ENCODE measurements at places on chromosomes 5 and 9. TPM values are rescaled to one million over a fixed set of nuclear protein-coding genes. Genes with fewer than 3 reads are reported as not detected.

NINJ1 gene
- 29.5 TPM for total RNA-seq

CCL19 gene
- not detected for total RNA-seq

DNA sequence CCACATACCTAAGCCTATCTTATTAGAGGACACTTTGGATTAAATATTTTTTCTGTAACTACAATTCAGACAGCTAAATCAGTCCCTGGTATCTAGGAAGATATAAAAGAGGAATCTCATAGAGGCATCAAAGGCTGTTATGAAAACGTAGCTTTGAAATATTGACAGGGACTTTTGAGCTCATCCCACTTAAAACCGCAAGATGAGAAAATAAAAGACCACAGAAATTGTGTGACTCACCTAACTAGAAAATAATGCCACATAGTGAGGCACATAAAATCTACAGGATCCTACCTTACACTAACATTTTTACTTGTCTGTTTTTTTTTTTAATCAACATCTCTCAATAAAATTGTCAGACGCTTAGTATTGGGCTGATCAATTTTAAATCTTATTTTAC, 686.5 kb upstream of the COX7C start:
- no peaks in the 10 kb centered on the region for H3K4me1 ChIP-seq
- H3K4me3 ChIP-seq, result no peak overlapping the region
- no peak overlapping the region for H3K27ac ChIP-seq
- no peaks in the 10 kb centered on the region for H3K36me3 ChIP-seq
- H3K27me3 ChIP-seq, result no peaks in the 10 kb centered on the region

- H3K27me3 ChIP-seq, result no peaks in the 10 kb centered on the region
- peaks cover 8% of the 10 kb centered on the region for H3K4me1 ChIP-seq
- DNase-seq, result no peak
- H3K4me3 ChIP-seq, result no peak overlapping the region
- H3K36me3 ChIP-seq, result peaks cover 15% of the 10 kb centered on the region
Observed at GRCh38 chr5:95889076-95889475, 66.5 kb upstream of the GLRX start.

DNA sequence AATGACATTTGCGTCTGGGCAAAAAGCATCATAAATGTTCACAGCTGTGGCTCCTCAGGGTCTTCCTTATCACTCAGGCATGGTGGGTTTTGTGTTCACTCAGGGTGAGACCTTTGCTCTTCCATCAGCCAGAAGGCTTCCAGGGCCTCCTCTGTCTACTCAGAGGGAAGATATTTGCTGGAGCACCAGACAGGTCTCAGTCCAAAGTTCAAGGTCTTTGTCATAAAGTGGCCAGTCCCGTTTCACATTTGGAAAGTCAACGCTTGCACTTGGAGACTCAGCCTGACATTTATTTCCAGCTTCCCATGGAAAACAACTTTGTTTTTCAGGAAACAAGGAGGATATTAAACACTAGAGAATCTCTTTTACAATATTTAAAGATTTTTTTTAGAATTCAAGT, 12.2 kb upstream of the CARTPT start:
- H3K4me3 ChIP-seq, result no peak overlapping the region
- H3K27me3 ChIP-seq, result peaks cover 30% of the 10 kb centered on the region
- H3K4me1 ChIP-seq, result no peaks in the 10 kb centered on the region
- no peaks in the 10 kb centered on the region for H3K36me3 ChIP-seq
- H3K27ac ChIP-seq, result no peak overlapping the region

GRCh38 chr5:141772281-141772680, 90.3 kb upstream of the ARAP3 start:
- no peaks in the 10 kb centered on the region for H3K27me3 ChIP-seq
- no peak overlapping the region for H3K4me3 ChIP-seq
- no peak overlapping the region for H3K27ac ChIP-seq
- no peaks in the 10 kb centered on the region for H3K4me1 ChIP-seq

- no peak overlapping the region for H3K27ac ChIP-seq
- H3K36me3 ChIP-seq, result no peaks in the 10 kb centered on the region
- no peak for DNase-seq
- peaks cover 4% of the 10 kb centered on the region for H3K27me3 ChIP-seq
- no peaks in the 10 kb centered on the region for H3K4me1 ChIP-seq
- no peak overlapping the region for H3K4me3 ChIP-seq
Observed at GRCh38 chr5:57770039-57770438, 287.4 kb upstream of the ACTBL2 start.

- peaks cover under 1% of the 10 kb centered on the region for H3K4me1 ChIP-seq
- DNase-seq, result no peak
- H3K27me3 ChIP-seq, result peaks cover 3% of the 10 kb centered on the region
- H3K27ac ChIP-seq, result no peak overlapping the region
- no peaks in the 10 kb centered on the region for H3K36me3 ChIP-seq
Observed at GRCh38 chr9:131330814-131331600, 41.5 kb downstream of the PLPP7 start.

GRCh38 chr9:11269036-11269435, 656.2 kb upstream of the PTPRD start:
- no peak for DNase-seq
- no peak overlapping the region for H3K4me3 ChIP-seq
- H3K36me3 ChIP-seq, result no peaks in the 10 kb centered on the region
- no peak overlapping the region for H3K27ac ChIP-seq
- H3K4me1 ChIP-seq, result no peaks in the 10 kb centered on the region
- no peaks in the 10 kb centered on the region for H3K27me3 ChIP-seq

DNA sequence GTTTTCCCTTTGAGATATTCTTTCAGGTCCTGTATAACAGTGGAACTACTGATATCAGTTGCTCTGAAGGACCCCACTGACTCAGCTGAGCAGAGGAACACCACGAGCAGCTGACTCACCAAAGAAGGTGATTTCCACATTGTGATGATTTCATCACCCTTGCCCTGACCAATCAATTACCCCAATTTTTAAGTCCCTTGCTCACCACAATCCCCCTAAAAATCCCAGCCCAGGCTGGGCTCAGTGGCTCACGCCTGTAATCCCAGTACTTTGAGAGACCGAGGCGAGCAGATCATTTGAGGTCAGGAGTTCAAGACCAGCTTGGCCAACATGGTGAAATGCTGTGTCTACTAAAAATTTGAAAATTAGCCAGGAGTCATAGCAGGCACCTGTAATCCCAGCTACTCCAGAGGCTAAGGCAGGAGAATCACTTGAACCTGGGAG, 125.3 kb upstream of the ABCA1 start:
- peak overlapping the region; percentile 63 for H3K27ac ChIP-seq
- H3K27me3 ChIP-seq, result no peaks in the 10 kb centered on the region
- H3K36me3 ChIP-seq, result peaks cover 9% of the 10 kb centered on the region
- H3K4me3 ChIP-seq, result no peak overlapping the region

GRCh38 chr9:76198336-76198735, 195.9 kb downstream of the RFK start:
- no peak for DNase-seq
- H3K36me3 ChIP-seq, result no peaks in the 10 kb centered on the region
- no peak overlapping the region for H3K4me3 ChIP-seq
- no peaks in the 10 kb centered on the region for H3K27me3 ChIP-seq

- no peak overlapping the region for H3K27ac ChIP-seq
- no peaks in the 10 kb centered on the region for H3K36me3 ChIP-seq
- no peak for DNase-seq
- H3K4me1 ChIP-seq, result peaks cover 6% of the 10 kb centered on the region
- H3K27me3 ChIP-seq, result no peaks in the 10 kb centered on the region
Observed at GRCh38 chr9:116471093-116471906, 215.8 kb upstream of the TRIM32 start.

GRCh38 chr5:179994583-179995323, 76.8 kb downstream of the RNF130 start:
- no peaks in the 10 kb centered on the region for H3K4me1 ChIP-seq
- no peaks in the 10 kb centered on the region for H3K27me3 ChIP-seq
- H3K27ac ChIP-seq, result no peak overlapping the region
- no peak for DNase-seq
- no peak overlapping the region for H3K4me3 ChIP-seq
- no peaks in the 10 kb centered on the region for H3K36me3 ChIP-seq

- H3K27me3 ChIP-seq, result peaks cover 2% of the 10 kb centered on the region
- no peaks in the 10 kb centered on the region for H3K4me1 ChIP-seq
- no peak for DNase-seq
- H3K4me3 ChIP-seq, result no peak overlapping the region
- no peaks in the 10 kb centered on the region for H3K36me3 ChIP-seq
Observed at GRCh38 chr5:94153736-94154450, 412.5 kb upstream of the POU5F2 start.

- DNase-seq, result no peak
- no peak overlapping the region for H3K27ac ChIP-seq
- peaks cover 11% of the 10 kb centered on the region for H3K27me3 ChIP-seq
- H3K4me1 ChIP-seq, result no peaks in the 10 kb centered on the region
- no peak overlapping the region for H3K4me3 ChIP-seq
- H3K36me3 ChIP-seq, result no peaks in the 10 kb centered on the region
Observed at GRCh38 chr5:1746371-1747078, 53.1 kb downstream of the MRPL36 start.

DNA sequence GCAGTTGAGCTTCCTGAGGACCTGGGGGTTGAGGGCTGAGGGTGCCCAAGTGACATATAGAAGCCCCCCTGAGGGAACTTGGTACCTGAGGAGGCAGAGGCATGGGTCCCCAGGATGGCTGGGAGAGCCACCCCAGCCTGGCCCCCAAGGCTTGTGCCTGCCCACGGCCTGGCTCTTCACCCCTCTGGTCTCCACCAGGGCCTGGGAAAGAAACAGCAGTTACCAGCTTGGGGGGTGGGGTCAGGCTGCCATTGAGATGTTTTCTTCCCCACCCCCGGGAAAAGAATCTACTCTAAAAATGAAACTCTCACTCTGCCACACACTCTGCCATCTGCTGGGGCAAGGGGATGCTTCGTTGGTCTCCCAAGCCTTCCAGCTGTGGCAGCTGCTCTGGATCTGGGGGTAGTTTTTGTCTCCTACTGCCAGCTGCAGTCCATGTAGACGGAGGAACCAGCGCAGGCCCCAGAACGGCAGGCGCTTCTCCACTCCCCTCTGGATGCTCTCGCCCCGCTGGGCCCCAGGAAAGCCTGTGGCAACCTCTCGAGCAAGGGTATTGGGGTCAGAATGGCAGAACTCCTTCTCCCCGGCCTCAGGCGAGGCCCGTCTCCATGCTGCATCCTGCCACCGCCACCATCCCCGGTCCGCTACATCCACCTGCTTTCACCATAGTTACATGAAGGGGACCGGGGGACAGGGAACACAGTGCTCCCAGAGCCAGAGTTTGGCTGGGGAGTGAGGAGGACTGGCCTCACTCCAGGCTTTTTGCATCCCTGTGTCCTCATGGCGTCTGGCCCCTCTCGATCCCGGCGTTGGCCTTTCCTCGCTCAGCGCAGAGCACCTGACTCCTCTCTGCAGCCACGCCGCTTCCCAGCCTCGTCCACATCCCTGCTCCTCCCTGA, 123.5 kb downstream of the DAB2IP start:
- H3K36me3 ChIP-seq, result no peaks in the 10 kb centered on the region
- H3K27me3 ChIP-seq, result peaks cover 3% of the 10 kb centered on the region
- no peak for DNase-seq

GRCh38 chr5:140565780-140566095, 1.1 kb downstream of the SLC35A4 start:
- H3K4me1 ChIP-seq, result peaks cover 68% of the 10 kb centered on the region
- H3K27me3 ChIP-seq, result no peaks in the 10 kb centered on the region
- DNase-seq, result no peak
- peak overlapping the region; percentile 94 for H3K4me3 ChIP-seq

DNA sequence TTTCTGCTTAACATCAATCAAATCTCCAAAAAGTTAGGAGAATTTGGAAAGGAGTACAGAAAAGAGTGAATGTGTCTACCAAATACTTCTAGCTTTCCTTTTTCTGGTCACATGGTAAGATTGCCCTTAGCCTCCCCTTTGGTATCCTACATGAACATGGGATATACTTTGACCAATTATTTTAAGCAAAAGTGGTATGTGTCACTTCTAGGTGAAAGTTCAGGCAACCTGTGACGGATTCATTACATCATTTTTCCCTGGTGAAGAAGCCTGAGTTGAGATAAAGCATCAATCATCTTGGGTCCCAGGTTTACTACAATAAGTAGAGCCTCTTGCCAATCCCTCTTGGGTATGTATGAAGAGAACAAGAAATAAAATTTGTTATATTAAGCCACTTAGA, 419.2 kb downstream of the PDE4D start:
- no peaks in the 10 kb centered on the region for H3K4me1 ChIP-seq
- DNase-seq, result no peak
- no peaks in the 10 kb centered on the region for H3K36me3 ChIP-seq
- H3K4me3 ChIP-seq, result no peak overlapping the region
- H3K27me3 ChIP-seq, result peaks cover 4% of the 10 kb centered on the region
- H3K27ac ChIP-seq, result no peak overlapping the region

GRCh38 chr5:132079619-132080018, 6.0 kb downstream of the CSF2 start:
- no peak overlapping the region for H3K4me3 ChIP-seq
- DNase-seq, result no peak
- no peaks in the 10 kb centered on the region for H3K36me3 ChIP-seq
- peaks cover 53% of the 10 kb centered on the region for H3K4me1 ChIP-seq

F2RL1 gene
- total RNA-seq, result 0.89 TPM

SIT1 gene
- 195 TPM for total RNA-seq

DNA sequence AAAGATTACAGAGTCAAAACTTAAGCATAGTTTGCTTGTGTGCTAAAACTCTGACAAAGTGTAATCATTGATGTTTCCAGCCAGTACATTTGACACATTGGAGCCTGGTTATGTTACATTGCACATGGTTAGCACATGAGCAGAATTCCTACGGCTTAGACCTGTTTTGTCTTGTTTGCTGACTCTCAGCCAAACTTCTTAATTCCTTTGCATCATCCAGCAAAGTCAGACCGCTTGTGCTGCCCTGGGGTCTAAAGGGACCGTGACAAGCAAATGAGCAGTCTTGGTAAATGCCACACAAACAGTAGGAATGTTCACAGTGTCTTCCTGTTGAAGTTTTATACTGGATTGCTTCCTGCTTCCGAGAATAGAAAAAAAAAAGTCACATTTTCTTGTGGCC, 72.0 kb upstream of the ENTREP1 start:
- no peaks in the 10 kb centered on the region for H3K4me1 ChIP-seq
- H3K27me3 ChIP-seq, result no peaks in the 10 kb centered on the region
- no peak overlapping the region for H3K4me3 ChIP-seq
- H3K27ac ChIP-seq, result no peak overlapping the region

DNA sequence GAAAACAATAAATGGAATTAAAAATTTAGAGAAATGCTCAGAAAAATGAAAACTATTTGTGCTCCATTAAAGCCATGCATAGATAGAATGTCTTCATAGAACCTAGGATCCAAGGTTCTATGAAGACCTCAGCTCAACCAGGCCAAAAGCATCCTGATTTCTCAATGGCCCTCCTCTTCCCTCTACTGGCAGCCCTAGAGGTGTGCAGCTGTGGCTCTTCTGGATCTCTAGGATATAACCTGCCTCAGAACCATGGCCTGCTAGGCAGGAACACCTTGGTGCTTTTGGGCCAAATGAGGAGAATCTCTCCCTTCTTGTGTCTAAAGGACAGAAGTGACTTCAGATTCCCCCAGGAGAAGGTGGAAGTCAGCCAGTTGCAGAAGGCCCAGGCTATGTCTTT, 15.1 kb downstream of the IFNA1 start:
- no peaks in the 10 kb centered on the region for H3K4me1 ChIP-seq
- H3K27ac ChIP-seq, result no peak overlapping the region
- DNase-seq, result peak; percentile 34
- no peak overlapping the region for H3K4me3 ChIP-seq
- no peaks in the 10 kb centered on the region for H3K36me3 ChIP-seq
- peaks cover 29% of the 10 kb centered on the region for H3K27me3 ChIP-seq

GRCh38 chr5:168390491-168390890, 95.8 kb upstream of the RARS1 start:
- no peaks in the 10 kb centered on the region for H3K36me3 ChIP-seq
- H3K27me3 ChIP-seq, result peaks cover 4% of the 10 kb centered on the region
- no peak overlapping the region for H3K27ac ChIP-seq
- no peak overlapping the region for H3K4me3 ChIP-seq
- DNase-seq, result no peak

PCDHB13 gene
- not detected for total RNA-seq

GRCh38 chr9:136807281-136808074, at the start of gene RABL6:
RABL6 (plus strand) TSS chr9:136807948; CDS start chr9:136808197, 249 bp downstream.
- no peaks in the 10 kb centered on the region for H3K27me3 ChIP-seq
- peak within 1 kb of the TSS; percentile 84 for H3K4me3 ChIP-seq
- DNase-seq, result peak; percentile 75
- H3K27ac ChIP-seq, result peak within 1 kb of the TSS; percentile 90
- peaks cover 37% of the 10 kb centered on the region for H3K4me1 ChIP-seq
- H3K36me3 ChIP-seq, result peaks cover 18% of the 10 kb centered on the region
